ENCODE measurements at places on chromosomes 16 and 17.
A peak's percentile ranks its signal among the peaks of the same experiment; 100 is the strongest.

DNA sequence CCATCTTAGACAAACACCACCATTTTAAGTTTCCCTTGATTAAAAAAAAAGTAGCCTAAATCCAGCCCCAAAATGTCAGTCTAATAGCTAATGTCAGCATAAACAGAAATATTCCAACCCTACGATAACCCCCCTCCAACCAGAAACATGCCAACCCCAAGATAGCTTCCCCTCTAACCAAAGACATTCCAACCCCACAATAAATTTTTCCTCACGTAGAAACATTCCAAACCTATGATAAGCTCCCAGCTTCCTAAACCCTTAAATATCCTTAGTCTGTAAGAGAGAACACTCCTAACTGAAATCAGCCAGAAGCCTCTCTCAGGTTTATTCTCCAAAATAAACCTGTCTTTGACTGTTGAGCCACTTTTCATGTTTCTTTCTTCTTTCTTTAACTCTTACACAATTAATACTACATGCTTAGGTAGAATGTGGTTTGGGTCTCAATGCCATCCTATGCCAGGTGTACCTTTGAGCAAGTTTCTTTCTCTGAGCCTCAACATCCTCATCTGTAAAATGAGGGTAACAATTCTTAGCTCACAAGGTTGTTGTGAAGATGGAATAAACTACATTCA lies 10.5 kb upstream of the KRT38 start:
- DNase-seq = no peak

DNA sequence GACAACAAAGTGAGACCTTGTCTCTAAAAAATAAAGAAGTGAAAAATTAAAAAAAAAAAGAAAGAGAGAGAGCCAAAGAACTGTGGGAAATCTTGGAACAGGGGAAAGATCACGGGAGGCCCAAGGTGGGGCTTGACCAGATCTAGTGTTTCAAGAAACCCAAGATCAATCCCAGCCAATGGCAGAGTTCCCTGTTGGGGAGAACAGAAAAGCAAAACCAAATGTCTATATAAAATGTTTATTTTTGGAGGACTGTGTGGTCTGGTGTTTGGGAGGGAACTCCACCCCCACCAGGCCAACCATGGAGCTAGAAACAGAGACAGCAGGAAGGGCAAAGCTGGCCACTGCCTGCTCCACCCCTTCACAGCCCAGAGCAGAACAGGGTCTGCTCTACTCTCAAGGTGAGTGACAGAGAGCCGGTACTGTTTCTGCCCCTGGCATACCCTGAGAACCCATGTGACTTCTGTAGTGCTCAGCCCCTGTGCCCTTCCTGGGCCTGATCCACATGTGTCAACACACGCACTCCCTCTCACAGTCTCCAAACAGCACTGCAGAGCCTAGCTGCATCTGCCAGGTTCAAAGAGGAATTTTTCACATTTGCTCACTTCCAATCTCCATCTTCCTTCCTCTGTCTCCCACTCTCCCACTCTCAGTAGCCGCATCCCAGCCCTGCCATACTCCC lies 3.7 kb downstream of the TMEM101 start:
- no peak for DNase-seq

DNA sequence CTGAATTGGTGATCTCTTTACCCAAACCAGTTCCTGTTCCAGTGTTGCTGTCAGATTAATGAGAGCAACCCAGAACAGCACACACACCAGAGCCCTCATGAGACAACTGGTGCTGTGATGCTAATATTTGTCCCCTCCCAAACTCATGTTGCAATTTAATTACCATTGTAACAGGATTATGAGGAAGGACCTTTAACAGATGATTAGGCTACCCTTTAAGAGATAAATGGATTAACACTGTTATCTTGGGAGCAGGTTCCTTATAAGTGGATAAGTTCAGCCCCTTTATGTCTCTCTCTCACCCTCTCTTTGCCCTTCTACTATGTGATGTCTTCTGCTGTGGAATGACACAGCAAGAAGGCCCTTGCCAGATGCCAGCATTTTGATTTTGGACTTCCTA lies 1.1 kb upstream of the CCDC182 start:
- no peak for DNase-seq

DNA sequence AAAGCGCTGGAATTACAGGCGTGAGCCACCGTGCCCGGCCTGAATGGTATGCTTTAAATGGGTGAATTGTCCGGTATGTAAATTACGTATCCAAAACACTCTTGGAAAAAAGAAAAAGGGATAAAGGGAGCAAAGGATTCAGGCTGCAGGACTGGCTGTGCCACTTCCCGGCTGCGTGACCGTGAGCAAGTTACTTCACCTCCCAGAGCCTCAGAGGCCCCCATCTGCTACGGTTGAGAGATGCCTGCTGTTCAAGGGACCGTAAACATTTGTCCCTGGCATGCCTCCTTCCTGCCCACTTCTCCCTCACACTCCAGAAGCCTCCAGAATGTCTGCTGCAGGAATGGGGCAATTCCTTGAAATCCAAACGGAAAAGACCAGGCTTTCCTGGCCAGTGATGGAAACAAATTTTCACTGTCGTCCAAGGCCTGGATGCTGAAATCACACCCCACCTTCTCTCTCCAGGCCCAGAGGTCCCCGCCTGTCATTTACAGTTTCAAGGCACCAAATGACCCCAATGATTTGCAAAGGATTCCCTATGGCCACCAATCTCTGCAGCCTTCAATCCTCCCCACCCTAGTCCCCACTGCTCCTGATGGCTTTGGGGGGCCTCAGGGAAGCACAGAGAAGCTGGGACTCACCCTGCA lies 22.9 kb upstream of the LITAF start:
- no peak for DNase-seq

DNA sequence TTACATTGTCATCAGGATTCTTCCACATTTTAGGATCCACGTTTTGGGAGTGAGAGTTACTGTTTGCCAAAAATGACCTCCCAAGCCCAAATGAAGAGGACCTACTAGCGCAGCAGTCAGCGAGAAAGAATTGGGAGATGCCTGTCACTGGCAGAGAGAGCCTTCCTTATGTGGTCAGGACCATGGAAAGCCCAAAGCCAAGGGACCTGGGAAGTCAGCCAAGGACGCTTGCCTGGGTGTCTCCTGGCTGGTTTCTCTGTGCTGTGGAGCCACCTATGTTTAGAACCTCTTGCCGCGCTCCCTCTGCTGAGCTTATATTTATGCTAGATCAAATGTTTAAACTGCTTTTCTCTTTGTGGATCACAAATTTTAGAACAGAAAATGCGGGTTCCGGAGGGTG lies 24.9 kb upstream of the RHBDL3 start:
- no peak for DNase-seq

DNA sequence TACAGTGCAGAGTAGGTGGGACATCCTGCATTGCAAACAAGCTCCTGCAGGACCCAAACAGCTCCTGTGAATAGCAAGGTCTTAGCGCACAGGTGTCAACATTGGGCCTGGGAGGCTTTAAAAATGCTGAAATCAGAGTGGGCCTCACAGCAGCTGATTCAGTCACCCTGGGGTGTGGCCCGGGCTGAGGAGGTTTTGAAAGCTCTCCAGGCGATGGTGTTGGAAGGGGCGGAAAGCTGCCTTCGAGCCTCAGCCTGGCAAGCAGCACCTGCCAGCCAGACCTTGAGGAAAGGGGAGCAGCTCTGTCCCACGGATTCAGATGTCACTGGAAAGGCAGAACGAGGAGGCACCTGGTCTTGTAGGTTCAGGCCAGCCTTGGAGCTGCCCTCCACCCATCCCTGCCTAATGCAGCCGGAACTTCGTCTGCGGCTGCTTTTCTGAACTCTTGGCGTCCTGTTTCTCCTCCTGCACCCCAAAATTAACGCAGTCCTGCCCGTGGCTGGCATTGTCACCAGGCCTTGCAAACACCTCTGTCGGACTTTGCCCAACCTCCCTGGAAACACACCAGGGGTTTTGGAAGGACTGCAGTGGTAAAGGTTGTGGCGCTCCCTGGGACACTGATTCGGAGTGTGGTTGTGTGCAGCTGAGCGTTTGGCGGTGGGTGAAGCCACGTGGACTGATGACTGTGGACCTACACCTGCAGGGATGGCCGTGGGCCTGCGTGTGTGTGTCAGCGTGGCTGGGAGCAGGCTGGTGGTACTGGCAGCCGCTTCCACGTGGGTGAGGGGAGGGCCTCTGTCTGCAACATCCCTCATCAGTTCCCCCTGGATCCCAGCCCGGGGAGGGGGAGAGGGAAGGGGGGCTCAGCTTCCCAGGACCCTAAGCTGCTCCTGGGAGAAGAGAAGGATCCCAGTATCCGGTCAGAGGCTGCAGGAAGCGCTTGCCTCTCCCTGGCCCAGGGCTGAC lies 3.4 kb downstream of the NECAB2 start:
- DNase-seq = no peak

DNA sequence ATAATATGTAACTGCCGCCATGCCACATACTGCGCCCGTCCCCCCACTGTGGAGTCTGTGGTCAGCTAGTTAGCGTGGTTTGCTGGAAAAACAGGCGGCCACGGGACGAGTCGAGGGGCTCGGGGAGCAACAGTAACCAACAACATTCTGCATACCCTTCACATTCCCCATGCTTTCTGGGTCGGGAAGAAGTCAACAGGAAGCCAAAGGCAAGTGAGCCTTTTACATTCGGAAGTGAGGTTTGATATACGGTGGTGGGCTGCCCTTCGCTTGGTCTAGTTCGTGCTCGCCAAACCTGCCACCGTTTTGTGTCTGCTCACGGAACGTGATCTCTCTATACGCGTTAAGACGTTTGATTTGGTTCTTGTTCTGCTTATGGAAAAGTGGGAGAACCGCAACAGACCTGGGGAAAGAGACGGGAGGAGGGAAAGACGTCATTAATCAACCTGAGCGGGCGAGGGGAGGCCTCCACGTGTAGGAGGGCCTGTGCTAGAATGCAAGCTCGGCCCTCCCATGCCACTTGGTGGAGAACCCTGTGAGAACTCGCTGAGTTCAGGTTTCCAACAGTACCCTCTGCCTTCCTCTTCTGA lies 28.9 kb upstream of the CFAP20 start:
- DNase-seq = no peak

GRCh38 chr17:68141050-68141449 lies 105.5 kb downstream of the KPNA2 start:
- no peak for DNase-seq

DNA sequence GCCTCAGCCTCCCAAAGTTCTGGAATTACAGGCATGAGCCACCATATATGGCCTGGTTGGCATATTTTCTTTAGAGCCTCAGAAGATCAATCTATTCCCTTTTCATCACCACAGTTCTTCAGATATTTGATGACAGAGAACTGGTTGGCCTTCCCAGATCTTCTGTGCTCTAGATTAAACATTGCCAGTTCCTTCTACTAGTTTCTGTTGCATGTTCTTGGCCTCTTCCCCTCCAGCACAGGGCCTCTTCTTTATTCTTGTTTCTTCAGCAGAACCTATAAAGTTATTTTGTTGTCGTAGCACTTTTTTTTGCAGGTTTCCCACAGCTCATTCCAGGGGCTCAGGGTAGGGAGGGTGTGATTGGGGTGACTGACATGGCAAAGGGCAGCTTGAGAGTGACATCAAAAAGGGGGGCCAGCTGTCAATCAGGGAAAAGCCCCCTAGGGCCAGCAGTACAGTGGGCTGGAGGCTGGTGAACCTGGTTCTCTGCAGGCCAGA lies 9.3 kb downstream of the CHD9 start:
- DNase-seq = no peak

DNA sequence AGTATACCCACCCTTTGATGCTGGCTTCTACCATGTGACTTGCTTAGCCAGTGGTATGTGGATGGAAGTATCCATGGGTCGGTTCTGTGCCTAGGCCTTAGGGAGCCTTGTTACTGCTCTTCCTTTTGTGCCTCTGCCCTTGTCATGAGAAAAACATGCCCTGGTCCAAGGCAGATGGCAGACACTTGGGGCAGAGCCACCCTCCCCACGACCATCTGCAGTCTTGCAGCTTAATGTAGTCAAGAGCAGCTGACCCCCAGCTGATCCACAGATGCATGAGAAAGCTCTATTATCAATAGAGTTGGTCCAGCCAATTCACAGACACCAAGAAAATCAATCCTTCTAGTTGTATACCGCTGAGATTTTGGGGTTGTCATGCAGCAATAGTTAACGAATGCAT lies 95.7 kb downstream of the SLC39A11 start:
- DNase-seq = no peak

DNA sequence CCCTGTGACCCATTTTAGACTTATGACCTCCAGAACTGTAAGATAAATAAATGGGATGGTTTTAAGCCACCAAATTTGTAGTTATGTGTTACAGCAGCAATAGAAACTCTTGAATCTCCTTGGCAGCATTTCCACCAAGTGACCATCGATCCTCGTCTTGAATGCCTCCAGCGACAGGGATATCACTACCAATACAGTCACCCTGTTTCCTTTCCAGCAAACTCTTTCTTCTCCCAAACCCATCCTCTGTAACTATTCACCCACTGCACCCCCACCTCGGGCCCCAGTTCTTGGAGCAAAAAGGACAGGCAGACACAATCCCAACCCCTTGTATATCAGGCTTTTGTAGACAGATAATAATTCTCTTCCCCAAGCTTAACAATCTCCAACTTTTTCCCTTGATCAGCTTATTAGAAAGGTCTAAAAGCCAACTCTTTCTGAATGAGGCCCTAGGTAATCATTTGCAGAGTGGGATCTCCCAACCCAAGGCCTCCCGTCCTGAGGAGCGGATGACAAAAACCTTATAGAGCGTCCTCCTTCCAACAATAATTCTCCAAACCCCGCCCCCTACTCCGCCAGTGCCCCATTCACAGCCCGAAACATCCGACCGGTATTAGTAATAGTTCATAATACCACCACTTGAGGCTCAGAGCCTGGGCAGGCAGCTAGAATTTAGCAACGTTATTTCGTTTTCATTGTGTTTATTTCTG lies 14.7 kb upstream of the PLLP start:
- DNase-seq = peak; percentile 45

DNA sequence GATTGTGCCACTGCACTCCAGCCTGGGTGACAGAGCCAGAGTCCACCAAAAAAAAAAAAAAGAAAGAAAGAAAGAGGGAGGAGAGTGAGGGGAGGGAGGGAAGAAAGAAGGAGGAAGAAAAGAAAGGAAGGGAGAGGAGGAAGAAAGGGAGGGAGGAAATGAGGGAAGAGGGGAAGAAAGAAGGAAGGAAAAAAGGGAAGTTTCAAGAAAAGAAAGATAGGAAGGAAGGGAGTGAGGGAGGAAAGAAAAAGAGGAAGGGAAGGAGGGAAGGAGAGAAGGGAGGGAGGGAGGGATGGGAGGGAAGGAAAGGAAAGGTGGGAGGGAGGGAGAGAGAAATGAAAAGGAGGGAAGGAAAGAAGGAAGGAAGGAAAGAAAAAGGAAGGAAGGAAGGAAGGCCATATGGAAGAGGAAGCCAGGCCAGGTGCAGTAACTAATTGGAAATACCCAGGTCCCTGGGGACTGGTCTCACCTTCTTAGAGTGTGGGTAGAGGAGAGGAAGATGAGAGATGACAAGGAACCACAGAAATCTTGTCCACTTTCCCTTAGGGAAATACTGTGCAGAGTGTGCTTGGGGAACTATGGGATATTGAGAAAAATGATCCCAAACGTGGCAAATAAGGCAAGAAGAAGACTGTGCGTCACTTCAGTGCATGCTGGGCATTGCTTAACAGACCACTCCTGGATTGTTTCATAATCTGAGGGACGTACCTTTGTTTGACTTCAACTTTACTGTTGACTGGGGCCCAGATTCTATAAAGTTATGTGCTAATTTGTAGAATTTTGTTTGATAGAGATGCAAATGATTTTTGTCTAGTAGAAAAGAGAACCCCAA lies 15.1 kb upstream of the CSNK2A2 start:
- DNase-seq = no peak

GRCh38 chr17:28828294-28829040 lies 14.1 kb downstream of the FAM222B start:
- no peak for DNase-seq

GRCh38 chr17:77180503-77181357 lies 40.0 kb downstream of the SEC14L1 start:
- DNase-seq = no peak
